ENCODE measurements at places on chromosomes 3 and 15.

DNA sequence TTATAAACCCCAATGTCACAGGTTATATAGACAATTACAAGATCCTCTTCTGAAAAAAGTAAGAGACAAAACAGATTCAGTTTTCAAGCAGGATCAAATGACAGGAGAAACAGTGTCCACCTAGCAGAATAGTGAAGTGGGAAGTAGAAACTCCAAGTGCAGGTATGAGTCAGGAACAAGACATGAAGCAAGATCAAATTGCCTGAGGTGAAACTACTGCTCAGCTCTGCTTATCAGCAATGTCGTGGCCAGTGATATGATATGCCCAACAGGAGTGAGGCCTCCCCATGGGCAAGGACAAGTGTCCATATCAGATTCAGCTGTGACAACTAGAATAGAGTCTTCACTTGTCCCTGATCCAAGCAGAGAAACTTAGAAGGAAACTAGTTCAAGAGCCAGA, 100.0 kb downstream of the ZMAT3 start:
- DNase-seq = no peak

GRCh38 chr15:69138963-69139362, 21.5 kb upstream of the GLCE start:
- DNase-seq = no peak

- no peak for DNase-seq
Measured at GRCh38 chr15:26438718-26439117, 334.1 kb downstream of the GABRB3 start.

DNA sequence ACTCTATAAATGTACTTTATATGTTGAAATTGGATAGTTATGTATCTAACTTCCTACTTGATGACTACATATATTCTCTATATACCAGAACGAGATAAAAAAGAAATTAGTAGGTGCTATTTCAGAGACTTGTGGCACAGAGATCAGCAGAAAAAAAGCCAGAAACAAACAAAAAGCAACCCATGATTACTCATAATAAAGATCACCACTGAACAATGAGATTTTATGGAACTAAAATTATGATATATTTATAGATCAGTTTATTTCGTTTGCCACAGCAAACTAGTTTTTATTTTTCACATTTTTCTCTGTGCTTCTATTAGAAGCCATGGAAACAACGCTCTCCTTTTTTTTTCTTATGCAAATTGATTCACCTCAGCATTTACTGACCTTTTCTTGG, 15.1 kb upstream of the PROK2 start:
- no peak for DNase-seq

DNA sequence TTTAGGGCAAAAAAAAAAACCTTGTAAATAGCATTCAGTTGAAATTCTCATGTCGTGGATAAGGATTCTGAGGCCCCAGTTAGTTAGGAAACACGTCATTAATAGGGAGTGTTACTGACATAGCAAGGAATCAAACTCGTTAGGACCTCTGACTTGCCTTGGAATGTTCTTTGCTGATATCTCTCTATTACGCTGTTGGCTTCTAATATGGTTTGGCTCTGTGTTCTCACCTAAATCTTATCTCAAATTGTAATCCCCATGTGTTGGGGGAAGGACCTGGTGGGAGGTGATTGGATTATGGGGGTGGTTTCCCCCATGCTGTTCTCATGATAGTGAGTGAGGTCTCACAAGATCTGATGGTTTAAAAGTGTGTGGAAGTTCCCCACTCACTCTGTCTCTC, 40.3 kb downstream of the CHL1 start:
- no peak for DNase-seq

DNA sequence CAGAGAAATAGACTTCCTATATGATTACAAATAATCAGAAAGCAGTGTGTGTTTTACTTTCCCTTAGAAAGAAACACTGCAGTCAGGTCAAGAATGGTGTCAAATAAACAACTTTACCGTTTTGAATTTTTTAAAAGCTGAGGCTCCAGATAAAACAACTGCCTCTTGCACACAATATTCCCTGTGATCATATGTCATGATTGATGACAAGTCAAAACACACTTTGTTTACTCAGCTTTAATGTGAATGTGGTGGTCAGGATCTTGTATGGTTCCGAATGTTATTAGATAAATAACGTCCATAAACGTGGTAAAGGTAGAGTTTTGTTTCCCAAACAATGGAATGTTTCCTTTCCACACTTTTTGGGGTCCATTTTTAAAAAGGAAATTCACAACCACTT, 428.4 kb upstream of the MDFIC2 start:
- DNase-seq = no peak

- DNase-seq = no peak
Measured at GRCh38 chr3:61184956-61185355, 66.3 kb downstream of the FHIT start.

DNA sequence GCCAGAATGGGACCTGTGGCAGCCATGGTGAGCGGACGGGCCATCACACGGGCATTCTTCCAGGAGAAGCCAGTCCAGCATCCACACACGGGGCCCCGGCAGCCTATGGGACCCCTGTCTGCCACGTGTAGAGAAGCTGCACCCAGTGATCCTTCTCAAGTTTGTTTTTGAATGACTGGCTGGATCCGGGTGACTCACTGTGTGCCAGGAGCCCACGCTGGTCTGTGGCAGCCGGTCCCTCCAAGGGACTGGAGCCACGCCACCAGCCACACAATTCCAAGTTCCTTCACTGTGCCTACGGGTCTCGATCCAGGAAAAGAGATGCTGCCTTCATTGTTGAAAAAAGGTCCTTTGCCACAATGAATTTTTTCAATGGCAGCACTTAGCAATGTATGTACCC, 58.1 kb downstream of the ATP10A start:
- DNase-seq = no peak

DNA sequence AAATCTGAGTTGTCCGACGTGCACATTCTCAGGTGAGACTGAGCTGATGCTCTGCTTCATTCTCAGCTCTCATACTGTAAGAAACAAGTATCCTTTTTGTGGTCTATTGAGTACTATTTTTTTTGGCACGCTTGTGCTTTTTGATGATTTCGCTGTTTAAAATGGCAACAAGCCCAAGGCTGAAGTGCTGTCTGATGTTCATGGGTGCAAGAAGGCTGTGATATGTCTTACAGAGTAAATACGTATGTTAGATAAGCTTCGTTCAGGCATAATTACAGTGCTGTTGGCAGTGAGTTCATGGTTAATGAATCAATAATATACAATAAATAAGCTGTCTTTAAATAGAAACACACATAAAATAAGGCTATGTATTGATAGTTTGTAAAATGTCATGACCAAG, 27.2 kb downstream of the AQR start:
- DNase-seq = no peak

- DNase-seq = no peak
Measured at GRCh38 chr3:13596426-13597205, 47.7 kb downstream of the FBLN2 start.

- DNase-seq = no peak
Measured at GRCh38 chr3:23277688-23278087, 74.6 kb downstream of the UBE2E2 start.

DNA sequence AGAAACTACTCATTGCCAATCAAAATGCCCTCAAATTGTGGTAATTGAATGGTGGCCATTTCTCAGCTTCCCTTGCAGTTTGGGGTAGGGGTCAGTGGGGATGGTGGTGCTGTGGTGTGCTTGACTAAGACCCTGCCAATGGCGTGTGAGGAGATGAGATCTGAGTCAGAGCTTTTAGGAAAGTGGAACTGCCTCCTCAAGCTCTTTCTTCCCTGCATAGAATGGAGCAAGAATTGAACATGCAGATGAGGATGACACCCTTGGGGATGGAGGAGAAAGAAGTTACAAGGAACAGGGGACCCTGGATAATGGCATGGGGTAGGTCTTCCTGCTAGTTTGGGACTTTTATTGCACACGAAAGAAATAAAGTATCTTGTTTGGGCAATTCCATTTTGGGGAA, 188.0 kb downstream of the PEX5L start:
- DNase-seq = no peak

DNA sequence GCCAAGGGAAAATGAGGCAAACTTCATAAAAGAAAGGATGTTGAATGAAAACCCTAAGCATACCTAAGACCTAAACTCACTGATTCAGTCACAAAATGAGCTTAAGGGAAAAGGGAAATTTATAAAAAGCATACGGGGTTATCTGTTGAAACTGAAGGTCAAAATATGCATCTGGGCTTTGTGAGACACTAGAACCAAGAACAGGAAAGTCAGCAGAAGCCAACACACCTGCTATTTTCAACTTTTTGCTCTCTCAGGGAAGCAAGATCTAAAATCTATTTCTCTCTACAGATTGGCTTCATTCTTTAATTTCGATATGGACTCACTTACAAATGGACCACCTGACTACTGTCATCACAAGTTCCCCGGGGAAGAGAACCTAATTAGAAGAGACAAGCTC, 338.6 kb upstream of the NECTIN3 start:
- DNase-seq = peak; percentile 82

DNA sequence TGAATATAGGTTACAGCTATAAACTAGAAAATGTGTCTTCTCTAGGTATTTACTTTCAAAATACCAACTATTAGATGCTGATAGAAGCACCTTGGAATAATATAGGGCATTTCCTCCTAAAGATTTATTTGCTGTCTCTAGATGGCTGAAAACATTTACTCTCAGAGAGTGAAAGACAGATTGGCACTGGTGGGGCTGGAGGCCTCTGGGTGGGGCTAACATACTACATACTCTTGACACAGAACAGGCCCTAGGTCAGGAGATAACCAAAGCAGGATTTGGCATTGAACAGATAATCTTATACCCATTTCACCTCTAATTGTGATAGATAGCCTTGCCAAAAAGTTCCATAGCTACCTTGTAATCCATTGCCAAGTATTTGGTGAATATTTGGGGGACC, 253.3 kb upstream of the TBC1D5 start:
- no peak for DNase-seq

DNA sequence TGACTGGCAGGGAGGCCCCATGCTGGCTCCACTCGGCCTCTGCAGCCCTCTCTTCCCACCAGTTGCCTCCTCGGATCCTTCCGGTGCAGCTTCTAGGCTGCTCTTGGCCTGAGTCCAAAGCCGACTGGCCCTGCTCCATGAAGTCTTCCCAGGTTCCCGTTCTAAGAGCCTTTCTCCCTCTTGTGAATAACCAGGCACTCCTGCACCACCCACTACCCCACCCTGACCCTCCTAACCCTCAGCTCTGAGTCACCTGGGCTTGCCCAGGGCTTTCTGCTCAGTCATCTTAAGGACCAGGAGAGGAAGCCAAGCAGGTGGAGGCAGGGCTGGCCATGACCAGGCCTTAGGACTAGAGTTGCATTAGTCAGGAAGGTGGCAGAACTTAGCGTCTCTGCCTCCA, 28.1 kb upstream of the CNBP start:
- DNase-seq = no peak

DNA sequence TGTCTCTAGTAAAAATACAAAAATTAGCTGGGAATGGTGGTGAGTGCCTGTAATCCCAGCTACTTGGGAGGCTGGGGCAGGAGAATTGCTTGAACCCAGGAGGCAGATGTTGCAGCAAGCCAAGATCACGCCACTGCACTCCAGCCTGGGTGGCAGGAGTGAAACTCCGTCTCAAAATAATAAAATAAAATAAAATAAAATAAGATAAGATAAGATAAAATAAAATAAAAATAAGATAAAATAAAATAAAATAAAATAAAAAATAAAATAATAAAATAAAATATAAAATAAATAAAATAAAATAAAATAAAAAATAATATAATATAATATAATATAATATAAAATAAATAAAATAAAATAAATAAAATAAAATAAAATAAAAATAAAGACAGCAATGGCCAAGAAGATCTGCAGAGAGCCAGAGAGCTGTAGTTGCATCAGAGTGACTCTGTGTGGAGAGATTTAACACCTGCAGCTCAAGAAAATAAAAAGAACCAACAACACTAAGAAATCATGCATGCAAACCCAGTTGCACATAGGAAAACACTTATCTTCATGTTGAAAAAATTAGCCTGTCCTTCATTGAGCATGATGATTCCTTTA, 25.9 kb downstream of the LIPH start:
- no peak for DNase-seq

DNA sequence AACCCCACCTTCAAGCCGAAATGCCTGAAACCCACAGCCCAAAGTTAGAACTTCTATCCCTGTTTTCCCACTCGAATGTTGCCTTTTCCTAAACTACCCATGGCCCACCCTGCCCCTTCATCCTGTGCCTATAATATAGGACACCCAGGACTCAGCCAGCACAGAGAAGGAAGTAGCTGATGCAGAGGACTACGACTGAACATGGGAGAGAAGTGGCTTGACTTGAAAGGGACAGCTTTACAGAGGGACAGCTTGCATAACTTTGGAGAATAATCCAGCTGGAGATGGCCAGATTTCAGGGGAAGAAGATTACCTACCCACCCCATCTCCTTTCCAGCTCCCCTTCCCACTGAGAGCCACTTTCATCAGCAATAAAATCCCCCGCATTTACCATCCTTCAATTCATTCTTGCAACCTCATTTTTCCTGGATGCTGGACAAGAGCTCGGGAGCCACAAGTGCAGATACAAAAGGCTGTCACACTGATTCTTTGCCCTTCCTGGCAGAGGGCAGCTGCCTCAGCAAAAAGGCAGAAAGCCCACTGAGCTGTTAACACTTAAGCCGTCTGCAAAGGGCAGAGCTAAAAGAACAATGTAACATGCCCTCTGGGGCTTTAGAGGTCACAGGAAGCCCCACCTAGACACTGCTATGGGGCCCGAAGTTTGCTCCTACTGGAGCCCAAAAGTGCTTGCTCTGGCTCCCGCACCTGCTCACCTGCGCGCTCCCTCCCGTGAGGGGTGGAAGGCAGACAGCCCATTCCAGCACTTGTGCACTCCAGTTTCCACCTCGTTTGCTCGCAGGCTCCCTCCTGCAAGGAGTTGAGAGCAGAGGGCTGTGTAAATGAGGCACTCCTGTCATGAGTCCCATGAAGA, 224.0 kb downstream of the TBC1D5 start:
- no peak for DNase-seq

GRCh38 chr15:38205526-38206272, 46.9 kb upstream of the SPRED1 start:
- no peak for DNase-seq

GRCh38 chr15:64305261-64305660, 50.7 kb downstream of the CSNK1G1 start:
- no peak for DNase-seq

- no peak for DNase-seq
Measured at GRCh38 chr3:5799398-5799797, 611.9 kb downstream of the EDEM1 start.

DNA sequence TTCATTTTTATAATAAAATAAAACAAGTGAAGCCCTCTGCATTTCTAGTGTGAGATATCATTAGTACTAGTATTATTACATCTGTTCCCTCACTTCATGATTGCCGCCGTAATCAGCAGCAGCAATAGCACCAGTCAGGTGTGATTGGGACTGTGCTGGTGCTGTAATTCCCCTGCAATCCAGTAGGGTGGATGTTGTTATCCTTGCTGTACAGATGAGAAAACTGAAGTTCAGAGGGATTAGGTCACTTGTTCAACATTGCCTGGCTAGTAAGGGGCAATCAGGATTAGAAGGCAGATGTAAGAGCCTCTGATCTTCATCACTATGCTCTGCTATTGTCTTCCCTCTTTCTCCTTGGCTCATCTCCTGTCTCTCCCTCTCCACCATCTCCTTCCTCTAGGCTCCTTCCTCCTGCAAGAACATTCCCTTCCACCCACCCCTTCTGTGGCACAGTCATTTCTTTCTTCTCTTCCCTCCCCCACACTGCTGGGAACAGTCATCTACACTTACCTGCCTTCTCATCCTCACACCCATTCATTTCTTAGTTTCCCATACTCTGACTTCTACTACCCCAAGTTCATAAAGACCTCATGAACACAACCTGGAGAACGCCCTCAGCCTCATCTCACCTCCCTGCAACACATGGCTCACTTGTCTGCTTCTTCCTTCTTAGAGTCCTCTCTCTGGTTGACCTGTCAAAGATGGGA, 29.7 kb downstream of the CRYGS start:
- DNase-seq = no peak

GRCh38 chr3:8736436-8736835, 2.8 kb downstream of the CAV3 start:
- no peak for DNase-seq

All from MM.1S (cell line).